ENCODE measurements at places on chromosomes 3 and 15.

- no peak for DNase-seq
Observed at GRCh38 chr3:70738291-70738681, 425.8 kb upstream of the MDFIC2 start.

DNA sequence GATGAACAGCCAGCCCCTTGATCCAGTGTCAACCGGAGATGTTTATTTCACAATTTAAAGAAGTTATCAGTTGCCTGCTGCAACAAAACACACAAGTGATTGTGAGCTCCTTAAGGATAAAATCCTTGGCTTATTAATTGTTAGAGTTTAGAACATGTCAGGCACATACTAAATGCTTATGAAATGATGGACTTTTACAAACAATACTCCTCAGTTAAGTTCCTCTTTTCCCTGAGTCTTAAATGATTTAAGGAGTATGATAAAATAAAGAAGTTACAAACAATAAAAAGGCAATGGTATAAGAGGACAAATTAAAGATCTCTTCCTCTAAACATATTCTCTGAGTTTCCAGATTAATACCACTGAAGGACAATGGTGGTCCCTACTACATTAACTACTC is 5.7 kb downstream of the GHSR start:
- DNase-seq, result no peak

DNA sequence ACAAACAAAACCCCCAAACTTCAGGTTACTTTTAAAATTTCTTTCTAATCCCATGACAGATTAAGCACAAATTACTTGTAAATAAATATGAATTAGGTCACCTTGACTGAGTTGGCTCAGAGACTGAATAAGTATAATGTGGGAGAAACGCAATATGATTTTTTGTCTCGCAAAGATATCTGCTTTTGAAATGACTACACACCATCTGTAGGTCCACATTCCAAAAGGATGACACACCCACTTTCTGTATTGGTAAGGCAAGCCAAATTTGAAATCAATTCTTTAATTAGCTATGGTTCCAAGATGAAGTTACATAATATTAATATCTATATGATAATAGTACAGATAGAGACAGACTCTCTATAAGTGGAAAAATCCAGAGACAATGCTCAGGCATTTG is 66.9 kb upstream of the CSPG5 start:
- no peak for DNase-seq

DNA sequence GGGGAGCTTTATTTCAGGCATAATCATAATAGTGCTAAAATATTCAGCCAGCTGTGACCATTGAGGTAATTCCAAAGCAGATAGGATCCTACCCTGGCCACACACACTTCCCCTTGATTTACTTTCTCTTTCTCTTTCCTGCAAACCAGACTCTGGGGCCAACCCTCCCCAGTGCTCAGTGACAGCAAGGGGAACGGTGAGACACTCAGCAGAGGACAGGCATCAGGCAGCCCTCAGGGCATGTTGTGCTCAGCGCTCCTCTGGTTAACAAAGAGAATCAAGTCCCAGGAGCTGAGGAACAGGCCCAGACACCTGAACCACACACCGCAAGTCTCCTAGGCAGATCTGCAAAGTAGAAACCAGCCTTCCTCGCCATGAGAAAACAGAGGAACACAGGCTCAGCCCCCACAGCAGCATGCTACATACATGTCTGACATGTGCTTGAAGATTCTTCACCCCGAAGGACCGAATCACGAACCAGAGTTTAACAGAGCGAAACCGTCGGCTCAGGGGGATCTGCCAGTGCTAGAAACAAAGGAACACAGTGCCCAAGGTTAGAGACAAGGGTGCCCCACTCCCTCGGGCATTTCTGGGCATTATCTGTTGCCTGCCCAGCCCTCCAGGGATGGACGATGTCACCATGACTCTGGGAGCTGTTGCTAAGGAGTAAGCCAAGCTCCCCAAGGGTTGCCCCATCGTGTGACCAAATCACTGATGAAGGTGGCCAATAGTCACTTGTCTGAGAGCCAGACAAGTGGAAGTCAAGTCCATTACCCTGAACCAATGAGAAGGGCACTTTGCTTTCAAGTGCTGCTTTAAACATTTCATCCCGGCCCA is 17.5 kb downstream of the HDC start:
- no peak for DNase-seq

GRCh38 chr15:84648539-84648938 is 5.5 kb downstream of the WDR73 start:
- no peak for DNase-seq

DNA sequence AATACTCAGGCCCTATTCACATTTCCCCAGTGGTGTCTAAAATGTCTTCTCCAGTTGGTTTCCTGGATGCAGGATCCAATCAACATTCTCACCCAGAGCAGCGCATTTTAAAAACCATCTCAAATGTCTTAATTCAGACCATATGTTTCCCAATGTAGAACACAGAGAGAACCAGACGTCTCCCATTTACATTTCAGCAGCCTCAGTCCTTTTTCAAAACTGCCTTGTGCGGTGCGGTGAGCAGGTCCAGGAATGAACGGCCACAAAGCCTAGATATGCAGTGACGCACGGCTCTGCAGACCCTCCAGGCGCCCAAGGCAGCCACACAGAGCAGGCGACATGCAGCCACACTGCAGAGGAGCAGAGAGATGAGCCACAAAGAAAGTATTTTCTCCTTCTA is 66.1 kb upstream of the MEX3B start:
- no peak for DNase-seq

GRCh38 chr15:64861960-64862359 is 20.2 kb downstream of the PLEKHO2 start:
- DNase-seq, result no peak

GRCh38 chr3:40129510-40129909 is 180.0 kb upstream of the EIF1B start:
- no peak for DNase-seq

GRCh38 chr15:74815121-74815934 is 2.7 kb downstream of the LMAN1L start:
- no peak for DNase-seq

GRCh38 chr3:107271787-107272387 is 105.4 kb upstream of the CCDC54 start:
- DNase-seq, result no peak

DNA sequence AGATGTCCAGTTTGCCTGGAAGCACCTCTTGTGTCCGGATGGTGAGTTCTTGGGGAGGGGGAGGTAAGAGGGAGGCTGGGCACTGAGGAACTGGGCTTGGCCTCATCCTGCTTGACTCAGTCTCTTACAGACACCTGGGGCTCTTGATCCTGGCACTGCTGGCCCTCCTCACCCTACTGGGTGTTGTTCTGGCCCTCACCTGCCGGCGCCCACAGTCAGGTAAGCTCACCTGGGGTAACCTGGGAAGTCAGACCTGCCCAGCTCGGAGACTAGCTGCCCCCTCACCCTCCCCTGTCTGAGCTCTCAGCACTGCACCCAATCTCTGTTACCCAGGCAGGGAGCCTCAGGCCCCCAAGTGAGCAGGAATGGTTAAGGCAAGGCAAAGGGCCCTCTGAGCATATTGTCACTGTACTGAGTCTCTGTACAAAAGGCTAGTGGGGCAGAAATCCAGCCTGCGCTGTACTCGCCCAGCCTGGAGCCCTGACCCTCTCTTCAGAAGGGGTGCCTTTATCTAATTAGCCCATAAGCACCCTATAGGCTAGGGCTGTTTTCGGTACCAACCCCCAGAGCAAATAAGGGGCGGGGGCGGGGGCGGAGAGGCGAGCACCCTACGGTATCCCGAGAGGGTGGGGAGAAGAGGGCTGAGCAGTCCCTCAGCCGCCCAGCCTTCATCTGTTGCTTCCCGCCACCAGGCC is 2.2 kb upstream of the IL17RC start:
- DNase-seq, result no peak

GRCh38 chr3:142228964-142229363 is 3.6 kb upstream of the GK5 start:
- DNase-seq, result no peak

DNA sequence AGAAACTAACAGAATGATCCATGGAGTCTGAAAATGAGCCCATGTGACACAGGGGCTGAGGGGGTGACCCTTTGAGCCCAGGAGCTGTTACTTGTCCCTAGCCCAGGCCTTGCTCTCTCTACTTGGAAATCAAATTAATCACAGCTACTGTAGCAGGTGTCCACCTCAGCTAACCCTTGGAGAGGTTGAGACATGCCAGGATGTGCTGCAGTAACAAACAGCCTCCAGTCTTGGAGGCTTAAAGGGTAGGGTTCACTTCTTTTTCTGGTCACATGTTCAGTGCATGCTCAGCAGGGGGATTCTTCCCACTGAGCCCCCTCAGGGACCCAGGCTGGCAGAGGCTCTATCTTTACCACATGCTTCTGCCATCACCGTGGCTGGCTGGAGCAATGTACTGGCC is 21.4 kb downstream of the TPRA1 start:
- no peak for DNase-seq

DNA sequence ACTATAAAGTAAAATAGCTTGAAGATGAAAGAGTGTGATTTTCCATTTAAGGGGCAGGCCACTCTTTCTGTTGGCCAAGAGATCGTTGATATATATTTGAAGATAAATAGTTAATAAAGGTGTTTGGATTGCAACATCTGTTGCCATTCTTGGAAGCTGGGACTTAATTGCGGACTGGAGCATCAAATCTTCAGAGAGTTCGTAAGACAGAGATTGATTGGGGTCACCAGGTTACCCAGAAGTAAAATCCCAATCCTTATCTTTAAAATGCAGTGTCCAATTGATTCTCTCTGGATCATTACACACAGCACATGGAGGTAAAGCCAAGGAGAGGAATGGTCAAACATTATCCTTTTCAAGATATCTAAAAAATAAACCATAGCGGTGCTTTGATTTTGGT is 220.8 kb upstream of the HES1 start:
- no peak for DNase-seq

GRCh38 chr15:81146006-81146405 is 11.9 kb downstream of the CFAP161 start:
- DNase-seq, result no peak

GRCh38 chr3:50611464-50612233 is at the start of gene CISH:
Gene CISH, minus strand, starts transcription at chr3:50611774. Its CDS starts 124 bp downstream, at chr3:50611650.
- peak; percentile 93 for DNase-seq

GRCh38 chr3:21528291-21528995 is 222.6 kb downstream of the ZNF385D start:
- no peak for DNase-seq

DNA sequence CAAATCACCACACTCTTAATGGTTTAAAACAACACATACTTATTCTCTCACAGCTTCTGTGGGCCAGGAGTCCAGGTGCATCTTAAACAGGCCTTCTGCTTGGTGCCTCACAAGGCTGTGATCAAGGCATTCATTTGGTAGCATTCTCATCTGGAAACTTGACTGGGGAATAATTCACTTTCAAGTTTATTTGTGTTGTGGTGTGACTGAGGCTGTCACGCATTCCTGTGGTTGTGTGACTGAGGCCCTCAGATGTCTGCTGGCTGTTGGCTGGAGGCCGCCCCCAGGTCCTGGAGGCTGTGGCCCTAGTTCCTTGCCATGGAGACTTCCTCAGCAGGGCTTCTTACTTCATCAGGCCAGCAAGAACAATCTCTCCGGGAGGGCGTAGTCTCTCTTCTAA is 16.9 kb upstream of the FAM3D start:
- DNase-seq, result no peak

DNA sequence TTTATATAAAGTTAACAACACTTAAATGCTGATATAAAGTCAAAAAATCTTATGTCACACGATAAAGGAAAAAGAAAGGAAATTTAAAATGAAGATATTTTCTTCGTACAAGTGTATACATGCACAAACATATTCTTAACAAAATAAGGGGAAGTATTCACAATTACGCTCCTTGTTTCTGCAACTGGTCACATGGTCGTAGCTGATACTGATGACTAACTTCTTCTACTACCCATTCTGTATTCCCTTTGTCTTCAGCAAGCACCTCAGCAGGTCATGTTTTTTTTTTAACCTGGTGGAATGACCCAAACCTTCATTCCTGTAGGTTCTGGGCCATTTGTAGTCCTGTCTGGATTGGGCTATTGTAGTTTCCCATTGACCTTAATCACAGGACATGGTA is 30.0 kb upstream of the CMTM8 start:
- no peak for DNase-seq

DNA sequence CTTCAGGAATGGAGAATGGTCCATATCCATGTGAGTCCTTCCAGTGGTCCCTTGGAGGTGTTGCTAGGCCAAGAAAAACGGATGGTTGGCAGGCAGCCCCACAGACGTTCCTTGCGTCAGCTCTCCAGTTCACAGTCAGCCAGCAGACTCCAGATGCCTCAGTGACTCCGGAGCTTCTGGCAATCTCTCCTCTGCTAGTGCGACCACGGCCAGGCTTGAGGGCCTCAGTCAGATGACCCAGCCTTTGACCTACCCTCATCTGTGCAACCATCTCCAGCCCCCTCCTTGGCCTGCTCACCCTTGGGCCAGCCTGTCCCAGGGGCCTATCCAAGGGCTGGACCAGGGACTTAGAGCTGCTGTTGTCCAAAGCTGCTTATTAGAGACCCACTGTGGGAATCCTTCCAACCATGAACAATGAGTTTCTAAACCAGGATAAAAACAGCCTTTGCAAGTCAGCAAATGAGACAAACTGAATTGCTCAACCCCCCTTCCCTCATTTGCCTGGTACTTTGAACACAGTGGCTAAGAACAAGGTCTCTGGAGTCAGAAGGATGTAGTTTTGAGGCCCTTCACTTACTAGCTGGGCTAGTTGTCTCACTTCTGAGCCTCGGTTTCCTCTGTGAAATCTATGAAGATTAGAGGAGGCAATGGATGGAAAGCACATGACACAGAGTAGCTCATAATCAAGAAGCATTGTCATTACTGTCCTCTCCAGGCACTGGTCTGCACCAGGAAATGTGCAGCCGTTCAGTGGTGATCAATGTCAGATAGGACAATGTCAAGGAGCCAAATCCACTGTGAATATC is 44.8 kb downstream of the ANP32A start:
- no peak for DNase-seq

- no peak for DNase-seq
Observed at GRCh38 chr15:74328331-74329056, 39.0 kb downstream of the CYP11A1 start.

DNA sequence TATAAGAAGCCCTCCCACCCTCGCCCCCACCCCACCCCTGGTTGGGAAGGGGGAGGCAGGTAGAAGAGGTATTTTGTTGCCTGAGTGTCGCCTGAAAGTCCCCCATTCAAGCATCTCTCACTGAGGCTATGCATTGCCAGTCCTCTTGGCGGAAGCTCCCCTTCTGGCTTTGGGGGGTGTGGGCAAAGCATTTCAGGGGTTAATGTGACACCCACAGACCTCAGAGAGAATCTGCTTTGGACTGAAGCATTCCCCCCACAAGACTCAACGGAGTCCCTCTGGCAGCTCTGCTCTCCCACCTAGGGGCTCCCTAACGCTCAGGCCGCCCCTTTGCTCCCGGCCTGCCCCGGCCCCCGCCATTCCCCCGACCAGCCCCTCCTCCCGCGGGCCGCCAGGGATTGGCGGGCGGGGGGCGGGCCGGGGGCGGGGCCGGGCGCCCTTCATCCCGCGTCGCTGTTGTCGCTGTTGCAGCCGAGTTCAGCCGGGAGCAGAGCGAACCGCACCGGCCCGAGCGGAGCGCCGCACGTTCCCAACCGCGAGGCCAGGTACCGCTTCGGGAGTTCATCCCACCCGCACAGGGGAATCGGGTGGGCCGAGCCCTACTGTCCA is at the start of gene SLC38A3:
Gene SLC38A3 (plus strand): TSS at position 468 of the 609 bp plus-strand sequence. CDS start 8,929 bp downstream, outside the sequence.
- DNase-seq, result no peak

GRCh38 chr3:158103887-158104327 is 2.3 kb downstream of the SHOX2 start:
- no peak for DNase-seq

Data from activated T-helper 9 cell treated with anti-CD3 and anti-CD28 coated beads, Interleukin-2, amount 50 U/mL, for 16 hours (primary cell).